ENCODE measurements at places on chromosomes 6 and 20. TPM values are rescaled to one million over a fixed set of nuclear protein-coding genes. Genes with fewer than 3 reads are reported as not detected.
A peak's percentile ranks its signal among the peaks of the same experiment; 100 is the strongest.

QKI gene
- total RNA-seq, result 52.6 TPM

DEFB132 gene
- not detected for total RNA-seq

RBL1 gene
- total RNA-seq, result 3.6 TPM

SLPI gene
- 36.2 TPM for total RNA-seq

HAO1 gene
- 0.24 TPM for total RNA-seq

TINAG gene
- total RNA-seq, result not detected

FANCE gene
- total RNA-seq, result 3.3 TPM

SPO11 gene
- total RNA-seq, result not detected

GRCh38 chr6:143400258-143401067 lies 50.0 kb downstream of the ADAT2 start:
- no peaks in the 10 kb centered on the region for H3K27me3 ChIP-seq
- no peak overlapping the region for H3K4me3 ChIP-seq
- no peak overlapping the region for H3K27ac ChIP-seq
- H3K4me1 ChIP-seq, result peaks cover 7% of the 10 kb centered on the region
- H3K36me3 ChIP-seq, result no peaks in the 10 kb centered on the region

DNA sequence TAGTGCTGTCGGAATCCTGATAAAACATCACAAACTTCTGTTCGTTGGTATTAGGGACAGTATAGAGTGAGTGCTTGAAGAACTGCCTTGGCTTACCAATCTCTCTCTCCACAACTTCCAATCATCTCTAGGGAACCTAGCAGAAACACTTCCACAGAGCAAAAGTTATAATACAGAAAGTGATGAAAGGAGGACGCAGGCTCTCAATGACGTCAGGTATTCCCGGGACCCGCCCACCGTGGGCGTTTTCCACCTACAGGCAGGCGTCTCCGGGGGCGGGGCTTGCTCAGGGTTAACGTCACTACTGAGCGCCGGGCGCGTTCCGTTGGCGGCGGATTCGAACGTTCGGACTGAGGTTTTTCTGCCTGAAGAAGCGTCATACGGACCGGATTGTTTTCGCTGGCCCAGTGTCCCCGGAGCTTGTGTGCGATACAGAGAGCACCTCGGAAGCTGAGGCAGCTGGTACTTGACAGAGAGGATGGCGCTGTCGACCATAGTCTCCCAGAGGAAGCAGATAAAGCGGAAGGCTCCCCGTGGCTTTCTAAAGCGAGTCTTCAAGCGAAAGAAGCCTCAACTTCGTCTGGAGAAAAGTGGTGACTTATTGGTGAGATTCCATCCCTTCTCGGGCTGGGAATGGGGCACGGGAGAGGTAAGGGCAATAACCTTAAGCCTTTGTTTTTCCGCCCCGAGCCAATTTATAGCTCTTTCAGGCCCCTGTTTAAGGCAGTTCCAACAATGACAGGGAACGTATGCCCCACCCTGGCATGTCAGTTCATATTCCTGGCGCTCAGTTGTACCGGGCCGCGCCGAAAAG lies at the start of gene CENPW:
TSS of gene CENPW (plus strand) at position 320 of the 814 bp plus-strand sequence. CDS start at position 479, 159 bp downstream.
- no peaks in the 10 kb centered on the region for H3K36me3 ChIP-seq
- peak within 1 kb of the TSS; percentile 24 for H3K4me3 ChIP-seq
- H3K27me3 ChIP-seq, result no peaks in the 10 kb centered on the region
- H3K4me1 ChIP-seq, result peaks cover 7% of the 10 kb centered on the region

- no peak overlapping the region for H3K27ac ChIP-seq
- DNase-seq, result no peak
- H3K4me3 ChIP-seq, result no peak overlapping the region
These were observed 1.8 kb upstream of the PSORS1C2 start for GRCh38 chr6:31140643-31141042.

DNA sequence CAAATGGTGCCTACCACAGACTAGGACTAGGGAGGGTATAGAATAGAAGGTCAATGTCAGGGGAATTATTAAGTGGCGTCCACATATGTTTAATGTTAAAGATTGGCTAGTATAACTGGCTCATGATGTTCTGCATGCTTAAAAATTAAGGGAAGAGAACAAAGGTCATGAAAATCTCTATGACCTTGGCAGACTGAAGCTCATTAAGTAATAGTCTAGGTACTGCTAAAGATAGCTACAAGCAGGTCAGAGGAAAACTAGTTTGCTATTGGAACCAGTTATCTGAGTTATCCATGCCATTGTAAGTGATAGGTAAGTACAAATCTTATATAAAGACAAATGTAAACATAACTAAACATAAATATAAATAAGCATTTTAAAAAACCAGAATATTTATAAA lies 32.9 kb upstream of the PRSS35 start:
- H3K4me3 ChIP-seq, result no peak overlapping the region
- H3K27me3 ChIP-seq, result no peaks in the 10 kb centered on the region
- no peak for DNase-seq
- no peaks in the 10 kb centered on the region for H3K36me3 ChIP-seq

- no peaks in the 10 kb centered on the region for H3K27me3 ChIP-seq
- H3K4me1 ChIP-seq, result no peaks in the 10 kb centered on the region
- no peak for DNase-seq
- H3K36me3 ChIP-seq, result no peaks in the 10 kb centered on the region
- no peak overlapping the region for H3K4me3 ChIP-seq
- no peak overlapping the region for H3K27ac ChIP-seq
These were observed 118.3 kb upstream of the SLC22A23 start for GRCh38 chr6:3575166-3575565.

DNA sequence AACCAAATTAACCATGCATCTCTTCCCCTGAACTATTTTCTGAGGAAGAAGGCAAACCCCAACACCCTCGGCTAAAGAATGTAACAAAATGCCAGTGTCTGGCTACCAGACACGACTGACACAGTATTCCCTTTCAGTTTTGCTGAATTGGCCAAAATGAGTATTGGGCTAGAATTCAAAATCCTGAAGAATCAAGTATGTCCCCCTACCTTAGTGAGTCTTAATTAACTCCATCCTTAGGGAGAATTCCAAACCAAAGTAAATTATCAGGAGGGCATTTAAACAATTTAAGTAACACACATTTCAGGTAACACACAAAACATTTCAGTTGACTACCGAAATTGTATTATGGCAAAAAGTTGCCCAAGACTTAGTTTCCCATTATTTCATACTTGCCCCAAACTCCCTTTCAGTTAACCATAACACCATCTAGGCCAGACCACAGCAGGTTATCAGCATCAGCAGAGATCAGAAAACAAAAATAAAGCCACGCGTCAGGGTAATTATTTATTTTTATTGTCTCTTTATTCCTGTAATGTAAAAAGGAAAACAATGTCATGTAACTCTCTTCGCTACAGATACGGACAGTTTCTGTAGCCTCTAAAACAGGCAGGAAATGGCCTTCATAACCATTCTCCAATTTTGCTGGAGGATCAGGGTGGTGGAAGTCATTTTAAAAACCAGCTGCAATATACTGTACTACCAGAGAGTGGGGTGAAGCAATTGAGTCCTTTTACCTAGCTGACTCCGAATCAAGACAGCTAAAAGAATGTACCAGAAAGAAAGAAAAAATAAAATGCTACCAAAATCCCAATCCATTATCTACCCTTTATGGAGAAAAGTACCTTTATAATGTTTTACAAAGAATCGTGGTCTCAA lies 1.9 kb downstream of the SNX5 start:
- no peaks in the 10 kb centered on the region for H3K36me3 ChIP-seq
- peaks cover 21% of the 10 kb centered on the region for H3K4me1 ChIP-seq
- H3K27me3 ChIP-seq, result no peaks in the 10 kb centered on the region
- no peak for DNase-seq

DNA sequence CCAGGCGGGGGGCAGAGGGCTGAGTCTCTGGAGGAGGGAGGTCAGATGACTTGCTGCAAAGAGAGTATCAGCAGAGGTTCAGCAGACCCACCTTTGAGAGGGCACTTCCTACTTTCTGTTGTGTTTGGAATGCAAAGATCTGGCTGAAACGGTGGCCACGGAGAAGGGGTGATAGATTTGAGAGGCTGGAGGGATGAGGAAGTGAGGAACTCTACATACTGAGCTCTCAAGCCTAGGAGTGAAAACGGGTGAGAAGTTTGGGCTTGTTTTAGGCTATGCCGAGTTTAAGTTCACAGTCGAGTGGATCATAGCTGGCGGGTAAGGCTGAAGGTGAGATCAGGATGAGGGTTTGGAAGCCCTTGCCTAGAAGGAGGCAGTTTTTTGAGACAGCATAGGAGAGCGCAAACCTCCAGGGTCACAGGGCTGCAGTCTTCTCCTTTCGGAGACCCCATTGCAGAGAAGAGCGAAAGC lies 477 bp upstream of the ITPA start:
- DNase-seq, result no peak
- no peak overlapping the region for H3K27ac ChIP-seq

DNA sequence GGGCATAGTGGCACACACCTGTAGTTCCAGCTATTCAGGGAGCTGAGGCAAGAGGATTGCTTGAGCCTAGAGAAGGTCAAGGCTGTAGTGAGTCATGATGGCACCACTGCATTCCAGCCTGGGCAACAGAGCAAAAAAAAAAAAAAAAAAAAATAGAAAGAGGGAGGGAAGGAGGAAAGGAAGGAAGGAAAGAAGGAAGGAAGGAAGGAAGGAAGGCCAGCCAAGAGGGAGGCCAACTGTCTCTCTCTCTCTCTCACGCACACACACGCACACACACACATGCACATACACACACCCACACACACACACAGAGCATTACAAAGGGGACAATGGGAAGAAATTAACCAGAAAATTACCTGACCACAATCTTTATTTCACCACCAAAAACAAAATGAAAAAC lies 50.6 kb upstream of the COL9A1 start:
- H3K4me3 ChIP-seq, result no peak overlapping the region
- no peak for DNase-seq
- H3K27me3 ChIP-seq, result no peaks in the 10 kb centered on the region
- no peak overlapping the region for H3K27ac ChIP-seq

DNA sequence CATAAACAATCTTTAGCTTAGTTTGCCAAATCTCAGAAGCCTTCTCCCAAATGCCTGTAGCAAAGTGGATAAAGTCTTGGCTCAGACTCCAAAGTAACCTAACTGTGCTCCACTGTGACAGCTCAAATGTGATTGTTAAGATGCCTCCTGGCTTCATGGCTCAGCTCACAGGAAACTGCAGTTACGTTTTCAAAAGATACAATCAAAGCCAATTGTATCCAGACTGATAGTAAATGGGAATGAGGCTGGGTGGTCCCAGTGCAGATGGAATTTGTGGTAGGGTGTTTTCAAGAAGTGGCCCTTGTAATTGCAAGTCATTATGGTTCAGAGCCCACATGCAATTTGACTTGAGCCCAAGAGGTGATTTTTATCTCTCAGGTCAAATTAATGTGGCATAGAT lies 151.2 kb upstream of the TAB2 start:
- DNase-seq, result no peak
- H3K36me3 ChIP-seq, result no peaks in the 10 kb centered on the region
- H3K27me3 ChIP-seq, result no peaks in the 10 kb centered on the region
- no peaks in the 10 kb centered on the region for H3K4me1 ChIP-seq
- no peak overlapping the region for H3K4me3 ChIP-seq

DNA sequence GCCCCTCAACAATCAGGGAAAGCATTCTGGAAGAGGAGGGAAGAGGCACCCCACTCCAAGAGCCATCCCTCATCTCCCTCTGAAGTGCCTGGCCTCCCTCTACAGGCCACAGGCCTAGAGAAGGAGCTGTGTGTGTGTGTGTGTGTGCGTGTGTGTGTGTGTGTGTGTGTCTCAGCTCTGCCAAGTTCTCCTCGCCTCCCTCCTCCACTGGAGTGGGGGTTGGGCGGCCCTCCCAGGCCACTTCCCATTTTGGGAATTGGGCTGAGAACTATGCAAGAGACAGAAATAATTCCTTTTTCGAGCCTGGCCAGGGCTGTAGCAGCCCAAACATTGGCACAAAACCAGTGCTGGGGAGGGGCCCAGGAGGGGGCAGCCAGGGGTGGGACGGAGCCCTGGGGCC lies 35.7 kb downstream of the KCNB1 start:
- no peak overlapping the region for H3K4me3 ChIP-seq
- H3K27ac ChIP-seq, result no peak overlapping the region
- no peaks in the 10 kb centered on the region for H3K27me3 ChIP-seq
- no peaks in the 10 kb centered on the region for H3K4me1 ChIP-seq
- DNase-seq, result peak; percentile 26

- H3K4me3 ChIP-seq, result no peak overlapping the region
- no peak for DNase-seq
- no peaks in the 10 kb centered on the region for H3K4me1 ChIP-seq
These were observed 11.5 kb upstream of the CCDC170 start for GRCh38 chr6:151482290-151482689.

- no peak overlapping the region for H3K4me3 ChIP-seq
- no peak overlapping the region for H3K27ac ChIP-seq
- no peak for DNase-seq
These were observed 104.8 kb upstream of the TRAF3IP2 start for GRCh38 chr6:111710439-111710838.

GRCh38 chr20:61694682-61695081 lies 371.0 kb downstream of the TAF4 start:
- H3K36me3 ChIP-seq, result no peaks in the 10 kb centered on the region
- no peaks in the 10 kb centered on the region for H3K27me3 ChIP-seq
- H3K4me3 ChIP-seq, result no peak overlapping the region
- no peak overlapping the region for H3K27ac ChIP-seq

DNA sequence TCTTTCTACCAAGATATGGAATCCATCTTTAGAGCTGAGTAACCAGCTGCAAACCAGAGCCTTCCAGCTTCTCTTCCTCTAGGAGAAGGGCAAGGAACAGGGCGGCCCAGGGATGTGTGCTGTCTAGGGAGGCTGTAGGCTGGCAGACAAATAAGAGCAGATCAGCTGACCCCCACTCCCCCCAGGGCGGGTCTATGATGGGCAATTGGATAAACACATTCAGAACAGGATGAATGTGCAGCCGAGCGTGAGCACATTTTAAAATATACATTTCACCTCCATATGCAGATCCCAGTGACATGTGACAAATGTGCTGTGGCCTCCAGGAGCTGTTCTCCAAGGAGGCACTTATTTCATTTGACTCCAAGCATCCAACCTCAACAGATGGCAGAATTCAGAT lies 580.1 kb downstream of the PTPRT start:
- H3K27me3 ChIP-seq, result no peaks in the 10 kb centered on the region
- H3K4me3 ChIP-seq, result no peak overlapping the region
- peaks cover 4% of the 10 kb centered on the region for H3K4me1 ChIP-seq

DNA sequence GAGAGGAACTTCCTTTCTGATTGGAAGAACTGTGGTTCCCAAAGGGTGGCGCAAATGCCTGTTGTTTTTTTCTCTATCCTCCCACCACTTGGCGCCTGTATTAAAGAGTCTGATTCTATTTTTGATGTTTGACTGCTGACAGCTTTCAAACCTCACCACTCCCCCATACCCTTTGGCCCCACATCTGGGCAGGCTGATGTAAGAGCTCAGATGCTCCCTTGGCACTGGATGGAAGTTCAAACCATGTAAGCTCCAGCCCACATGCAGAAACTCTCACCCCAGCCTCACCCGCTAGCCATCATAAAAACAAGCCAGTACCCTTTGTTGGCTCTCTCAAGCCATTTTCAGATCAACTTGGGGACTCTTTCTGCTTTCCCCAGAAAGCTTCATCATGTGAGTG lies 20.0 kb upstream of the TMEM14A start:
- no peaks in the 10 kb centered on the region for H3K4me1 ChIP-seq
- DNase-seq, result no peak
- no peak overlapping the region for H3K27ac ChIP-seq
- no peak overlapping the region for H3K4me3 ChIP-seq

DNA sequence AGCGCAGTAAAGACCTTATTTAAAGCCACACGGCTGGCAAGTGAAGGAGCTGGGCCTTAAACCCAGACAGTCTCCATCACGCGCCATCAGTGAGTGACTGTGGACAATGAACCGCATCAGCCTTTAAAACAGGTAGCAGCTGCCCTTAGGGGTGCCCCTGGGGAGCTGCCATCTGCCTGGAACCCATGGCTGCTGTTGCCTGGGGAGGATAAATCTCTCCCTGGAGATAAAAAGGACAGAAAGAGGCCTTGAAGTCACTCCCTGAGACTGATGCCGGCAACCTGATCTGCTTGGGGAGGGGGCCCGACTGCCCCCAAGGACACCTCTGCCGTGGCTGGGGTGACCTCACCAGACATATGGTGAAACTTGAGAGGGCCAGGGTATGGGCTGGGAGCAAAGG lies 73.5 kb downstream of the PREX1 start:
- no peak overlapping the region for H3K27ac ChIP-seq
- no peaks in the 10 kb centered on the region for H3K36me3 ChIP-seq
- no peak overlapping the region for H3K4me3 ChIP-seq
- no peaks in the 10 kb centered on the region for H3K4me1 ChIP-seq

Measured in pancreas (tissue), 10 donors.